ENCODE measurements at places on chromosomes 2 and 18.

- no peak for DNase-seq
Observed at GRCh38 chr2:76938153-76938552, 584.0 kb downstream of the LRRTM4 start.

DNA sequence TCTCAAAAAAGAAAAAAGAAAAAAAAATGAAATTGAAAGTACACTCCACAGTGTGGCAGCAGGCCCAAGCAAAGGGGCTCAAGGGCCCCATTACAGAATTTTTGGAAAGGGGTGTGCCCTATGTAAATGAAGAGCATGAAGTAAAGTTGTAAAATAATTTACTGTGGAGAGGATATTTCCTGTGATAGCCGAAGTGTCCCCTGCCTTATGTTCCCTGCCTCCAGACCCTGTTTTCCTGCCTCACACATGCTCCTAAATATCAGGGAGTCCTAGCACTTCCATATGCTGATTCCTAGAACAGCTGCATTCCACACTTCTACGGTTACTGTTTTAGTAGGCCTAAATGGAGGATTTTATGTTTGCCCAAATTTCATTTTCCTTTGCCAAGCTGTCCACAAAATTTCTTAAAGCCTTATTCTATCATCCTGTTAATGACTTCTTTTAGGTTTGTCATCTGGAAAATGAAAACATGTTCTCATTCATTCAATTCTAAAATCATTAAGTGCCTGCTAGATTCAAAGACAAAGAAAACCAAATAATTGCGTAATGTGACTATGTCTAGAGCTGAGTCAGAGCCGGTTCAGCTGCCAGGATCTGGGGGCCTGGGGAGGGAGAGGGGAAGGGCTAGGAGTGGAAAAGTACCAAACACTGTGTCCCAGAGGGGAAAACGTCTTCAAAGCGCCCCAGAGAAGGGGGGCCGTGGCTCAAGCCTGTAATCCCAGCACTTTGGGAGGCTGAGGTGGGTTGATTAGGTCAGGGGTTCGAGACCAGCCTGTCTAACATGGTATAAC lies 25.9 kb upstream of the IMPA2 start:
- no peak for DNase-seq

DNA sequence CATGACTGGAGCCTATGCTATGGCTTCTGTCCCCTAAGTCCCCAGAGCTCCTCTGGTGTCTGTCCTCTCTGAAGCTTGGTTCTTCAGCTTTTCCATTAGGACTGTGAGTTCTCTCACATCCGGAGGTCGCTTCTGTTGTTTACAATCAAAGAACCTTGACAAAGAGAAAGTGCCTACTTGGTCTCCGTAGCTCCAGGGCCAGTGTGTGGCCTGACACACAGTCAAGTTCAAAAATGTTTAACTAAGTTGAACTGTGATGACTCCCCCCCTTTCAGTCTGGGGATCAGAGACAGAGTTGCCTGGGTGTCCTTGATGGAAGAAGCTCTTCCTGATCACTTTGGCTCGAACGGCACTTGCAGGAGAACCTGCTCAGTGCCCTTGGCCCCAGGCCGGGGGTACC lies 26.3 kb upstream of the YWHAQ start:
- no peak for DNase-seq

- DNase-seq = no peak
Observed at GRCh38 chr2:69059731-69060290, 46.8 kb downstream of the ANTXR1 start.

GRCh38 chr2:206521612-206522011 lies 78.3 kb downstream of the ADAM23 start:
- DNase-seq = no peak

- no peak for DNase-seq
Observed at GRCh38 chr2:84904717-84905174, 710 bp upstream of the TMSB10 start.

- DNase-seq = no peak
Observed at GRCh38 chr2:137963535-137964065, 673 bp upstream of the HNMT start.

DNA sequence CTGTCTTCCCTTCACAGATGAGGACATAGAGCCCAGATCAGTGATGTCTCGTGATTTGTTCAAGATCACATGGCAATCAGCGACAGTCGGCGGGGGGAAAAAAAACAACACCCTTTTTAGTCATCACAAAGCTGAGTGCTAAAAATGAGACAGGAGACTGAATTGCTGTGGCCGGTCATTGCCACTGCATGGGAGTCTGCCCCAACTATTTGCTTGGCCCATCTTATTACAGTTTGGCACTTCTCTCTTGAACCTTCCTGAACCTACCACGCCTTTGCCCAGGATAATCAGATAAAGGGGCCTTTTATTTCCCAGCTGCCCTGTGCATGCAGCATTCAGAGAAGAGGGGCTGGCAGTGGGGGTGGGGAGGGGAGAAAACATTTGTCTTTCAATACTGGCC lies 42.7 kb downstream of the SETBP1 start:
- DNase-seq = no peak

DNA sequence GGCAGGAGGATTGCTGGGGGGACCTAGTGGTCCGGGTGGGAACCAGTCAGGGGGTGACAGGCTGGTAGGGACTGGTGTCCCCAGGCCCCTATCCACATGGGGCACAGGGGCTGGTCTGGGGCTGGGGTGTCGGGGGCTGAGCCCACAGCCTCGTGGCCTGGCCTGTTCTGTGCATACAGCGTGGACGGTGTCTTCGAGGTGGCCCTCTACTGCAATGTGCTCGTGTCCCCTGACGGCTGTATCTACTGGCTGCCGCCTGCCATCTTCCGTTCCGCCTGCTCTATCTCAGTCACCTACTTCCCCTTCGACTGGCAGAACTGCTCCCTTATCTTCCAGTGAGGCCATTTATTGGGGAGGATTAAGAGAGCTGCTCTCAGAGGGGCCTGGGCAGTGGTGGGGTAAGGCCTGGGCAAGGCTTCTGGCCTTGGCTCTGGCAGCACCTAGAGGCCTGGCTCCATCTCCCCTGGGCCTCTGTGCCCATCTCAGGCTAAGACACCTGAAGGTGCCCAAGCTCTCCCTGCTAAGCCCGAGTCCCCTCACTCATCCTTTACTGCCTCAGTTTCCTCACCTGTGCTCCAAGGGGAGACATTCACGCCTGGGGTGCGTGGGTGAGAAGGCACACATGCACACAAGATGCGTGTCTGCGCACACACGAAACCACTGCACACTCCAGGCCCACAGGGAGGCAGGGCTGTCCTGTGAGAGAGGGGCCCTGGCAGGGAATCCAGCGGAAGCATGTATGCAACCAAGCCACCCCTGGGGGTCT lies 1.9 kb downstream of the CHRNG start:
- DNase-seq = no peak

GRCh38 chr18:26267357-26267930 lies 41.2 kb downstream of the TAF4B start:
- no peak for DNase-seq

GRCh38 chr2:37287966-37288365 lies 36.7 kb downstream of the PRKD3 start:
- no peak for DNase-seq

DNA sequence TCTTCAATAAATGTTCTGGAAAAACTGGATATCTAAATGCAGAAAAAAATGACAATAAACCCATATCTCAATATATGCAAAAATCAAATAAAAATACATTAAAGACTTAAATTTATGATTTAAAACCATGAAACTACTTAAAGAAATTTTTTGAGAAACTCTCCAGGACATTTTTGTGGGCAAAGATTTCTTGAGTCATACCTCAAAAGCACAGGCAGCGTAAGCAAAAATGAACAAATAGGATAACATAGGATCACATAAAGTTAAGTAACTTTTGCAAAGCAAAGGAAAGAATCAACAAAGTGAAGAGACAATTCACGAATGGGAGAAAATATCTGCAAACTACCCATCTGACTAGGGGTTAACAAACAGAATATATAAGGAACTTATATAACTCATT lies 1545.5 kb downstream of the SUCLG1 start:
- no peak for DNase-seq

DNA sequence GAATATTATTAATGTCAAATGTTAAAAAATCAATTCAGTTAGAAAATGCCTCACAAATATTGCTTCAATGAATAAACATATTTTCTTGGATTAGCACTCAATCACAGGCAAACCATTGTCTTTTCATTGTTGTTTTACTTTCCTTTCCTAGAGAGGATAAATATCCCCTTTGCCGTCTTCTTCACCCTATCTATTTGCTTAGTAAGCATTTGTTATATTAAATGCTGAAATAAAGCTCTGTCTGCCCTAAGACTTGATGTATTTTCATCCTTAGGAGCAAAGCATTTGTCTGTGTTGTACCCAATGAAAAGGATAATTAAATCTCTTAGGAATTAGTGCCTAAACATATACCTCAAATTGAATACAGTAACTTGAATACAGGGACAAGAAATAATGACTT lies 1071.2 kb upstream of the GYPC start:
- DNase-seq = no peak

DNA sequence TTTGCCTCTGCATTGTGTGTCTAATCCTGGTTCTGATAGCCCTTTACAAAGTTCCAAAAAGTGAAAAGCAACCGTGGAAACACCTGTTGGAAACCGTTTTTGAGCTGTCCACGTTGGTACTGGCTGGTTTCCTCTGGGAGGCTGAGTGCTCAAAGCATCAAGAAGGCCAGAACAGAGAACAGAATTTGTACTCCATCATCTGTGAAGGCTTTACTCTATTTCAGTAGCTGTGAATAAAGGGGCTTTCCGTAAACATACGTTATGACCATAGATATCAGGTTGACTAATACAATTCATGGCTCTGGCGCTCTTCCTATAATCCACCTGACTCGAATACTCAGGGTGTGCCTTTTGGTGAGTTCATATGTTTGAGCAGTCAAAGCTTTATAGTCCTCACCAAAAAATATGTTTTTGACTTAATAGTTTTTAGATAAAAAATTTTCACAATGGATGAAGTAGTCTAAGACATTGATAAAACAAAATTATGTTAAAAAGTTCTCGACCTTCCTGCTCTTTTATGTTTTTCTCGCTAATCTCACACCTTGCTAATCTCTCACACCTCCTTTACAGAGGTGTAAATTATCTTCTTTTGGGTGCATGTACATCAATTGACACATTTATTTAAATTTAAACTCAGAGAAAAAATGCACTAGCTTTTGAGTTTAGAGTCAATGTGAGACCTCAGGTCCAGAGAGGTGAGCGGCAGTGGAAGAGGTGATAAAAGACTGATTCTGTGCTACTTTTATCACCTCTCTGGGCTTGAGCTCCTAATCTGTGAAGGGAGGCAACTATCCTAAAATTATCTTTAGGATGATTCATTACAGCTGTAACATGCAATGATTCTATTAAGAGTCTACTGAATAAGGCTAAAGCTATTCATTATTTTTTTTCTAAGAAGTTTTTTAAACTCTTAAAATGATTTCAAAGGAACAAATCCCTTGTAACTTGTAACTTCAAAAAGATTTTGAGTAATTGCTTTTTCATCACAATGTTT lies 65.3 kb downstream of the CXCR4 start:
- no peak for DNase-seq

DNA sequence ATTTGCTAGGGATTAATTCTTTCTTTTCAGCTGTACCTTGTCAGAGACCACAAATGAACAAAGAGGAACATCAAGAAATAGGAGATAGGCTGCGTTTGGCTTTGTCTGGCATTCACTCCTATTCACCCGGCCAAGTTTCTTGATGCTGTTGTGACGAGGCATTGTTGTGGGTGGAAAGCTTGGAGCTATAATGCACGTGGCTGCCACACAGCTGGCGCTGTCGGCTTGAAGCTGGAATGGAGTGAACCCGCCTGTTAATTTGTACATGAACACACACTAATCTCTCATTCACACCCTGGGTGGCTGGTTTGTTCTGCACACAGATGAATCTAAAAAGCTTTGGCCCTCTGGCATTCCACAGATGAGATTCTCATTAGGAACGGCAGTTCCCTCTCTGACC lies 274.9 kb upstream of the GYPC start:
- no peak for DNase-seq

DNA sequence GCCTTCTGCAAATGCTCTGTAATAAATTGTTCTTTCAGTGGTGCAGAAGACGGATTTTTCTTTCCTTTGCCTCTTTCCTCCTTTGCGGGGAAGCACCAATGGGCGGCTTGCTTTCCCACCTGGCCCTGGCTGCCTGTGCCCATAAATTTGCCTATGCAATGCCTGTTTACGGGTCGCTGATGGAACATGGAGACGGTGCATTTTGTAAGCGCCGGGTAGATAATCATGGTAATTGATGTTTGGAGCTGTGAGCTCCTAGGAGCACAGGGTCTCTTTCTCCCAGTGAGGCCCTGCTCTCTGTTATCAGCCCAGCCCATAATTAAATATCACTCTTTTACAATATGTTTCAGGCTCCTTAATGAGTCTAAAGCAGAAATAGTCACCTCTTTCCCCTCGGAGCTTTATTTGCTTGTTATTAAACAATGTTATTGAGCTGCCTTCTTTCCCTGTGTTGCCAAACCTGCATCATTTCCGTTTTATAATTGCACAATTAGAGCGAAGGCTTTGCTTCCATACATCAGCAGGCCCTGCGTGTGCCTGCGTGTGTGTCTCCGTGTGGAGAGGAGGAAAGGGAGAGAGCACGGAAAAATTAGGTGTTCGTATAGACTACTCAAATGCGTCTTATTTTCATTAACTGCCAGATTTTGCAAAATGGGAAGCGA lies 437.4 kb upstream of the POU3F3 start:
- DNase-seq = peak; percentile 93

DNA sequence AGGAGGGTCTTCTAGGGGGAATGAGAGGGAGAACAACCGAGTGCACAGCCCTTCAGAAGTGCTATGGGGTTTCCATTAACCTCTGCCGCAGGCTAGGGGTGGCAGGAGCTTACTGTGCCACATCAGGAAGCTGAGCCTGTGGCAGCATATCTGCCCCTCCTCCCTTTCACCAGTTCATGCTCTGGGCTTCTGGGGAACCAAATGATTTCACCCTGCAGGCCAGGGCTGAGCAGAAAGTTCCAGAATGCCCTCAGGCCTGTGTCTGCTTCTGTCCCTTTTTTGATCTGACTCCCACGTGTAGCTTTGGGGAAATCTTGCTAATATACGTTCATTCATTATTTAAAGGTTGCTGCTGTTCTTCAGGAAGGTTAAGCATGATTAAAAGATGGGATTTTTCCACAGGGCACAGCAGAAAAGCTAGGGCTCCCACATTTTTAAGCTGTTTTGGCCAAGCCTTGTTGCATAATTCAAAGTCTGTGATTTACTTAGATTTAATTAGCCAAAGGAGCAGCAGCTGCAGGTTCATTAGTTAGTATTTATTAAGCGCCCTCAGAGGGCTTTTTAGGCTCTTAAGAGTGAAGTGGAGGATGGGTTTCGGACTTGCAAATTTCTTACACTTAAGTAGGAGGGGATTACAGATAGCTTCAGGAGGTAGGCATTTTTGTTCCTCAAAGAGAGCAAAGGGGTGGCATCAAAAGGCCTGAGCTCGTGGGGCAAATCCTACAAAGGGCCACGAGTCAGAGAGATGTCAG lies 10.2 kb downstream of the TMEM247 start:
- DNase-seq = no peak

GRCh38 chr2:42072349-42073118 lies 24.7 kb downstream of the PKDCC start:
- DNase-seq = no peak

- no peak for DNase-seq
Observed at GRCh38 chr2:207995887-207996286, 29.4 kb downstream of the PLEKHM3 start.

Data from NCI-H526 treated with DMSO at 0.1 percent for 48 hours (cell line).